ENCODE measurements at places on chromosomes 2 and 18.

- DNase-seq, result no peak
Observed at GRCh38 chr2:57973621-57974186, 72.9 kb upstream of the VRK2 start.

DNA sequence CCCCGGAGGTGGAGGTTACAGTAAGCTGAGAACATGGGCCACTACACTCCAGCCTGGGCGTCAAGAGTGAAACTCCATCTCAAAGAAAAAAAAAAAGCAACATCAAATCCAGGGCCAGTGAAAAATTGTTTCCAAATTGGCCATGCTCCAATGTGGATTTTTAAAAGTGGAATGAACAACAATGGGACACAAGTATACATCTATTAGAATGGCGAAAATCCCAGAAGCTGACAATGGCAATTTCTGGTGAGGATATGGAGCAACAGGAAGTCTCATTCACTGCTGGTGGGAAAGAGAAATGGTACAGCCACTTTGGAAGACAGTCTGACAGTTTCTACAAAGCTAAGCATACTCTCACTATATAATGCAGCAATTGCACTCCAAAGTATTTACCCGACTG, 161.4 kb downstream of the UXS1 start:
- DNase-seq, result no peak

DNA sequence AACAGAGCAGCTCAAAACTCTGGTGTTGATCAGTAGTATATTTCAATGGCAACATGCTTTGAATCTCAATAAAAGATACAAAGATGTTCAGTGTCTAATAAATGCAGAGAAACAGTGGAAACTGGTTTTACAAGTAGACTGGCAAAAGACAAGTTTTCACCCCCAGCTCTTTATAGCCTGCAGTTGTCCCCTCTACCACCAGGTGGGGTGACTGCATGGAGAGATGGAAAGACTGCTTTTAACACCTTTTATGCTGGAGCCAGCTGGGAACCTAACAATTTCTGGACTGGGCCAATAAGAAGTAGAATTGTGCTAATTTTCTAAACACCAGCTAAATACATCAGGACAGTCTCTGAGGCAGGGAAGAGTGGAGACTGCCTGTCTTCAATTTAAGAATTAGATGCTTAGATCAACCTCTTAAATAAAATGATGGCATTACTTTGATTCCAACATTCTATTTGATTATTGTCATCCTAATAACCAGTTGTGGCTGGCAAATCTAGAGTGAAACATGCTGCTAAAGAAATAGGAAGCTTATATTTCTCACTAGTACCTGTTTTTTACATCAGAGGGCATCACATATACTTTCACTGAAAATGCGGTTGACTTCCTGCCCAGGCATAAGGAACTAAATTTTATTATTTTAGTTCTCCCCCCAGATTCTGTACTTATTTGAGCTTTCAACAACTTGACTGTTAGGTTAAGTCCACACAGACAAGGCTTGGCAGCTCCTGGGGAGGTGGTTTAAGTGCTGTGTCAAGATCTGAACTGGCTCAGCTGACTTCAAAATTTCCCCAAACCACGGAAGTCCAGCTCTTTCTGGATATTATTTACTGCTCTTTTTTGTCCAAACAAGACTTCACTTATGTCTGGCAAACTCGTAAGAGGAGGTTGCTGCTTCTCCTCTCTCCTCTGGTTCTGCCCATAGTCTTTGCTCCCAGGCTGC, 140.5 kb downstream of the TPGS2 start:
- peak; percentile 81 for DNase-seq

- no peak for DNase-seq
Observed at GRCh38 chr2:5977477-5977876, 285.3 kb downstream of the SOX11 start.

All from epithelial cell of esophagus (primary cell).